ENCODE measurements at places on chromosomes 5 and 9.

GRCh38 chr5:76401801-76402250, 1.3 kb upstream of the IQGAP2 start:
- DNase-seq: no peak

DNA sequence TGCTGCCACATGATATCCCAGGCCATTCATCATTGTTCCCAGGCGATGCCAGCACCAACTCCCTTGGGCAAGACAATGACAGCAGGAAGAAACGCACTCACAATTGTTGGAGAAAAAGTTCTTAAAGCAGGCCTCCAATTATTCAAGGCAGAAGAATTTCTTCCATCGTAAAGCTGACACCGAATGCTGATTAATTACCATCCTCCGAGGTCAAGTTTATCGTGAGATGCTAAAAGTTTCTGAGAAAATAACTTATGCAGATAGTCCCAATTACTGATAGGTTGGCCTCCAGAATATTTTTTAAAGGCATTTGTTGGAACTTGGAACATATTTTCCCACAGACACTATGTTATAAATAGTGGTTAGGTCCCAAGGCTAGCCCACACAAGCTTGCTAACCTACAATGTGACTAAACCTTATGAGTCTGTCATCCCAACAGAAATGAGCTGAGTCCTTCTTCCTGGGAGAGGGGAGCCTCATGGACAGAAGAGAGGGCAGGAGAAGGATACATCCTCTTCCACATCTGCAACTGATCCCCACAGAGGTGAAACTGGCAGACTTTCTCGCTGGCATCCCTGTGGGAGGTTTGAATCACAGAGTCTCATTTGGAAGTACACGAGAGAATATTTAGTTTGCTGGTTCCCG, 202.4 kb upstream of the TBC1D2 start:
- no peak for DNase-seq

DNA sequence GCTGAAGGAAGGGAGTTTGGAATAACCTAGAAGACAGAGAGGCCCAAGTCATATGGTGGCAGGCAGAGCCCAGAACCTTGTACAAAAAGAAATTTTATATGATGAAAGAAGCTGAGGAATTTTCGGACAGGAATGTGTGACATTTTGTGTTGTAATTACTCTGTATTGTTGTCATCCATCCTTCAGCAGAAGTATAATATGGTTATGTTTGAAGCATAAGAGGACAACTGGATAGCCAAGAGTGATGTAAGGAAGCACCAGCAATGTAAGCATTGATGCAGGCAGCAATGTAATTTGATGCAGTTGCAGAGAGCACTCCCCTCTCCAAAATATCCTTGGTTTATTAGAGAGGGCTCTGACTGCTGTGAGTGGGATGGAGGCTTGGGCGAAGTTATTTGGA, 19.1 kb upstream of the SNX2 start:
- no peak for DNase-seq

DNA sequence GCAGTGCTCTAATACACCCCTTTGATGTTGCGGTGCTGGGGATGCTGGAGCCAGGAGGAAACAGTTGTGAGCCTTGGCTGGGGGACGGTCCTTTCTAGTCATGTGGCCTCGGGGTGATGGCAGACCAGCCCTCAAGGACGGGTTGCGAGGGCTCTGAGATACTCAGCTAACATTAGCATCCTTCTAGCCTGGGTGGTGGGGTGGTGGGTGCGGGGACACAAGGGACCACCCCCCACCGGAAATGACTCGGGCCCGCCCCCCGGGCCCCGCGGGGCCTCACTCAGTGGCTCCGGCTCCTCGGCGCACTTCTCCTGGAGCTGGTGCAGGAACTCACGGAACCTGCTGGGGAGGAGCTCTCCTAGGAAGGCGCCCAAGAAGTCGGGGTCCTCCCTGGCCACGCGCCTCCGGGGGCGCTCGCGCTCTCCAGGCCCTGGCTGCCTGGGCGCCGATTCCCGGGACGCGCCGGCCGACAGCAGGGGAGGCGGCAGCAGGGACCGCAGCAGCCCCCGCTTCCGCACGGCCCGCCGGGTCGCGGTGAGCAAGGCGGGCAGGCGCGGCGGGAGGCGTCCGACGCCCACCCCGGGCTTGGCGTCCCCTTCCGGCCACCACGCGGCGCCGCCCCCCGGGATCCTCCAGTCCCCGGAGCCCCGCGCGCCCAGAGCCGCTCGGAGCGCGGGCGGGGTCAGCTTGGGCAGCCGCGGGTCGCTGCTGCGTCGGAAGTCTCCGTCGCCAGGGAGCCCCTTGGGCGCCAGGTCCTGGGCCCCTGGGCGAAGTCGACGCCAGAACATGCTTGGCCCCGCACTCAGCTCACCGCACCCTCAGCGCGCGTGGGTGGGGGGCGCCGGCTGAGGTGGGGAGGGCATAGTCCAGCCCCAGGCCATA, 873 bp downstream of the C9orf50 start:
- no peak for DNase-seq

DNA sequence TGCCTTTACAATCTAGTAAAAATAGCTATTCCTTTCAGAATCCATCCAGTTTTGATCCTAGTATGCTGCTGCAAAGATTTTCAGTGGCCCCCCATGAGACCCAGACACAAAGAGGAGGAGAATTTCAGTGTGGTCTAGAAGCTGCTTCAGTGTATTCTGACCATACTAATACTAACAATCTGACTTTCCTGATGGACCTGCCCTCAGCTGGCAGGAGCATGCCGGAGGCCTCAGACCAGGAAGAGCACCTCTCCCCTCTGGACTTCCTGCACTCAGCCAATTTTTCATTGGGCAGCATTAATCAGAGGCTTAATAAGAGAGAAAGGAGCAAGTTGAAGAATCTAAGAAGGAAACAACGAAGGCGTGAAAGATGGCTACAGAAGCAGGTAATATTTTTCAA, 48.5 kb downstream of the RNF180 start:
- no peak for DNase-seq

- no peak for DNase-seq
Measured at GRCh38 chr9:34656992-34657391, 5.0 kb downstream of the IL11RA start.
